ENCODE measurements at places on chromosomes 6 and 20.

DNA sequence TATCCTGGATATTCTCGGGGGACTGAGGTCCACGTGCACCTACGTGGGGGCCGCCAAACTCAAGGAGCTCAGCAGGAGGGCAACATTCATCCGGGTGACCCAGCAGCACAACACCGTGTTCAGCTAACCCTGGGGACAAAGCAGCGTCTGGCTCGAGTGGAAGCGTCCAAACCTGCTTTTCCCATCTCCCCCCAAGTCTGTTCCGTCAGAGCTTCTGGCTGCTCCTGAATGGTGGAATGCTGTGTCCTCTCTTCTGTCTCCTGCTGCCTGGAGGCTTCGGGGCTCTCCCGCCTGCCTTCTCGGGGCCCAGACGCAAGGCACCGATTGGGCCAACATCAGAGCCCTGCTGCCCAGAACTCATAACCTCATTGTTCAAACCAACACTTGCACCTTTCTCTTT lies 56.7 kb downstream of the GMPR start:
- no peak for DNase-seq

DNA sequence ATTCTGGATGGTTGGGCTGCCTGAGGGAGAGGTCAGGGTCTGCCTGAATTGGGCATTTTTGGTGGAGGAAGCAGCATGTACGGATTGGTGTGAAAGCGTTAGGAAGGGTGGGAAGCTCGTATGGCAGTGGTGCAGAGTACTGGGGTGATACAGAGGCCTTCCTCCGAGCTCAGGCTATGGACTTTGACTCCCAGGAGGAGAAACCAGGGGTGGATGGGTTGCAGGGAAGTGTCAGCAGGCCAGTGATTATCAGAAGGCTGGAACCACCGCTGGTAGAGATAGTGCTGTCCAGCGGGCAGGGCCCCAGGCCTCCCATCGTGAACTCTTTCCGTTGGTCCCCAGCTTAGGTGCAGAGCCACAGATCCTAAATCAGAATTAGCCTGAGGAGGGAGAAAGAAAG lies 5.3 kb downstream of the WFDC5 start:
- no peak for DNase-seq

- DNase-seq: no peak
Measured at GRCh38 chr6:143465546-143465945, 14.9 kb downstream of the PEX3 start.

GRCh38 chr6:142926494-142927270 lies 18.3 kb downstream of the HIVEP2 start:
- peak; percentile 84 for DNase-seq

DNA sequence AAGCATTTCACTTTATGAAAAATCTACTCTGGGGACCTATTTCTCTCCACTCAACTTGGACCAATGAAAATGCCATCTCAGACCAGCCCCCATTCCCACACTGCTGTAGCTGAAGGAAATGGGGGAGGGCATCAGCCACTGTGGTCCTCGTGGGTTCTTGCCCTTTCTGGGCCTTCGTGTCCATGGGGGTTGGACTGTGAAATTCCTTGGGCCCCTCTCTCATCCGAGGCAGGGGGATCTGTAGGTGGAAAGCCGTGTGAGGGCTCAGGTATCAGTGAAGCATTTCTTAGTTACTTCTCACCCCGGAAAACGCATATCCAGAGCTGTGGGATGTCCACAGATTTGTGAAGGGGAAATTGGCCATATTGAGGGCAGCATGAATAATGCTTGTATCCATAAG lies 147.9 kb downstream of the CDC5L start:
- DNase-seq: no peak

GRCh38 chr6:139325686-139326085 lies 33.9 kb upstream of the TXLNB start:
- no peak for DNase-seq

- peak; percentile 51 for DNase-seq
Measured at GRCh38 chr6:43078691-43079090, 2.6 kb downstream of the PTK7 start.

- no peak for DNase-seq
Measured at GRCh38 chr20:63212792-63213191, 3.1 kb downstream of the YTHDF1 start.

All from skeletal muscle cell (primary cell).